ENCODE measurements at places on chromosomes 13 and 19.

DNA sequence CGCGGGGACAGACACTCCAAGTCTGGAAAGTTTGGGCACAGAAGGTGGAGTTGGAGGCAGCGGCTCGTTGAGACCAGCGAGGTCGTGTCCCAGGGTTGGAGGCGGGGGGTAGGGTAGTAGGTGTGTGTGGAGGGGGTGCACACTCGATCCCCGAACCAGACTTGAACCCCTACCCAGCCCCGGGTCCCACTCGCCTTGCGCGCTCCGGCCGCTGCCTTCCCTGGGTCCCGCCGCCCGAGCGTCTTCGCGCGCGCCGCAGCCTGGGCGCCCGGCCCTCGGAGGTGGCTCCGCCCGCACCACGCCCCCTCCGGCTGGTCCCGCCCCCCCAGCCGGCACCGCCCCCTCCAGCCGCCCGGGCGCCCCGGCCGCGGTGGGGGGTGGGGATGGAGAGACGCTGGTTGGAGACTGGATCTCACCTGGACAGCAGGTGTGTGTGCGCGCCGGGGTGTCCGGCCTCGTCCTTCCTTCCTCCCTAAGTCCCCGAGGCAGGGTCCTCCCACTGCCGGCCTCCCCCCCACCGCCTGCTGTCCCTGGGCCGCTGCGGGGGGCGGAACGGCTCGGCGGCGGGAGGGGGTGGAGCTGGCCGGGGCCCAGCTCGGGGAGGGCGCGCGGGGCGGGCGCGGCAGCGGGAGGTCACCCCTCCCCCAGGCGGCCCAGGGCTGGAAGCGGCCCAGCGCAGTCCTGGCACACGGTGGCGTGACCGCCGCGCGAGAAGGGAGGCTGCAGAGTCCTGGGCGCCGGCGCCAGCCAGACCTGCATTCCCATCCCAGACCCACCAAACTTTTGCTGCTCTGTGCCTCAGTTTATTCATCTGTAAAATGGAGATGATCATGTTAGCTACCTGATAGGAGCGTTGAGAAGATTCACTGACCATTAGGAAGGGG, at the start of gene KANK2:
Gene KANK2 (minus strand): TSS at position 255 of the 884 bp plus-strand sequence. CDS start 3,034 bp downstream, outside the sequence.
- peak; percentile 91 for DNase-seq

GRCh38 chr13:108121406-108121805, 93.9 kb downstream of the LIG4 start:
- DNase-seq, result no peak

DNA sequence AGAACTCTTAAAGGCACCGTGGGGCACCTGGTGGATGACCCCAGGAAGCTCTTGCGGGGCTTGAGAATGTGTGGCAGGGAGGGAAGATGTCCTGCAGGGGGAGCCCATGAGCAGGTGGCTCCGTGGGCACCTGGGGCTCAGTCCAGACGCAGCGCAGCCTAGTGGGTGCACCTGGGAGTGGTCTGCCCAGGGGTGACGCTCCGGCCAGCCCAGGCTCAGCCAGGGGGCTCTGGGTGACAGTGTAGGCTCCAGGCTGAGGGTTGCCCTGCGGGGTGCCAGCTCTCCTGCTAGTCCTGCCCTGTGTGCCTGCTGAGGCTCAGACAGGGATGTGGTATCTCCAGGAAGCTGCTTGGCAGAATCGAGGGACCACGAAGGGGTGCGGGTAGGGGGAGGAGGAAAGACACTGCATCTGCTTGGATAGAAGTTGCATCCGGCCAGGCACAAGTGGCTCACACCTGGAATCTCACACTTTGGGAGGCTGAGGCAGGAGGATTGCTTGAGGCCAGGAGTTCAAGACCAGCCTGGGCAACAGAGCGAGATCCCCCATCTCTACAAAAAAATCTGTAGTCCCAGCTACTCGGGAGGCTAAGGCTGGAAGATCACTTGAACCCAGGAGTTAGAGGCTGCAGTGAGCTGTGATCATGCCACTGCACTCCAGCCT, 15.0 kb upstream of the PGLS start:
- peak; percentile 57 for DNase-seq

DNA sequence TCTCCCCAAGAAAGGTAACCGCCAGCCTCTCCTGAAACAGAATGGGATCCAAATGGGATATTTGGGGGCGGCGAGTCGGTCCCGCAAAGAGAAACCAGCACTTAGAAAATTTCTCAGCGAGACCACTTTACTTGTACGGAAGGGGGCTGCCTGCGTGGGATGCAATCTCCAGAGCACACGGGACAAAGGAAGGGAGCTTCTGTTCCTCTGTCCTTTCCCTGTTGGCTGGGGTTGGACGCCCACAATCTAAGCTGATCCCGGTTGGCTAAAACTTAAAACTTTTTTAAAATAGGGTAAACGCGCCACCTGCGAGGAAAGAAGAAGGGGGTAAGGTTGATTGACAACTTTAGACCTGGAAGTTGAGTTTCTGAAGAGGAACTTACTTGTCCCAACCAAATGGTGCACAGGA, 826 bp upstream of the BSG start:
- no peak for DNase-seq

GRCh38 chr19:3387645-3388589, 21.5 kb downstream of the NFIC start:
- DNase-seq, result peak; percentile 86

DNA sequence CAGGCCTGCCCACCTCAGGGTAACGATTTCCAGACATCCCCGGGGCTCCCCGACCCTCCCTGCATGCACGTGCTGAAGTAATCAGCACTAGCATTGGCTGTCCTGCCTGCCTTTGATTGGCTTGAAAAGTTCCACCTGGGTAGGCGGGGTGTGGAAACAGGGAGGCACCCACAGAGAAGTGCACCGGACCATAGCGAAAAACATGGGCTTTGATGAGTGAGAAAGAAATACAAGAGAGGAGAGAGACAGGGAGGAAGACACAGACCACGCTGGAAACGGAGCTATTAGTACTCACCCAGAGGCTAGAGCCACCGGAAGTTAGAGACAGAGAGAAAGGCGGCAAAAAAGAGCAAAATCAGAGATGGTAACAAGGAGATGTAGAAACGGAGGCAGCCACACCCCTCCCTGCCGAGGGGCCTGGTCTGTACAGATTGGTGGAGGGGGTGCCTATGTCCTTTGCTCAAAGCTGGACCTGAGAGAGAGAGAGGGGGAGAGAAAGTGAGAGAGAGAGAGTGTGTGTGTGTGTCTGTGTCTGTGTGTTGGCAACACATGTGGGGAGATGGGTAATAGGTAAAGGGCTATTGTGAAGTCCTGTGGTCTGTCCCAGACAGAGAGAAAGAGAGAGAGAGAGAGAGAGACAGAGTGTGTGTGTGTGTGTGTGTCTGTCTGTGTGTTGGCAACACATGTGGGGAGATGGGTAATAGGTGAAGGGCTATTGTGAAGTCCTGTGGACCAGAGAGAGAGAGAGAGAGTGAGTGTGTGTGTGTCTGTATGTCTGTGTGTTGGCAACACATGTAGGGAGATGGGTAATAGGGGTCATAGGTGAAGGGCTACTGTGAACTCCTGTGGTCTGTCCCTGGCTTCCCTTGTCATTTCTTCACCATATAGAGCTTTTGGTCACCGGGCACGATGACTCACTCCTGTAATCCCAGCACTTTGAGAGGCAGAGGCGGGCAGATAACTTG, 2.9 kb downstream of the CGB3 start:
- no peak for DNase-seq

GRCh38 chr19:12791345-12792050, at the start of gene JUNB:
JUNB (plus strand) TSS chr19:12791486; CDS start chr19:12791772, 286 bp downstream.
- DNase-seq, result peak; percentile 98

GRCh38 chr19:48588670-48589401, 17.7 kb upstream of the SPACA4 start:
- peak; percentile 86 for DNase-seq

GRCh38 chr19:15297416-15298224, 34.7 kb downstream of the BRD4 start:
- no peak for DNase-seq

DNA sequence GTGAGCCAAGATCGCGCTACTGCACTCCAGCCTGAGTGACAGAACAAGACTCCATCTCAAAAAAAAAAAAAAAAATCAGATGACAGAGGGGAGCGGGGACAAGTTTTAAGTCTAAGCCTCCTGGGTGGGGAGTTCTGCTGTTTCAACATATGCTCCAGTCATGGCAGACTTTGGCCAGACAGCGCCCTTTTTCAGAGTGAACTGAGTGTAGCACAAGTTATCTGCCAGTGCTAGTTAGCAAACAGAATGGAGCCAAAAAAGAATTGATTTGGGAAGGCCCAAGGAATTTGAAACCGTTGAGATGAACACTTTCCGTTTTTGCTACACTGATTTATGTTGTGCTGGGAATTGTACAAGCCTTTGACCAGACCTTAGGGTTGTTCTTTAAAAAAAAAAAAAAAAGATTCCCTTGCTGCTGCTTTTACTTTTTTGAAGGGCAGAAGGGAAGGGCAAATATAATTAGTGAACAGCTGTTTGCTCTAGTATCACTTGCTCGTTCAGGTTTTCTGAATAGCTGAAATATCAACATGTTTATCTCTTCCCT, 5.7 kb downstream of the ACTN4 start:
- DNase-seq, result no peak

GRCh38 chr19:861756-862580, 2.5 kb downstream of the CFD start:
- no peak for DNase-seq

DNA sequence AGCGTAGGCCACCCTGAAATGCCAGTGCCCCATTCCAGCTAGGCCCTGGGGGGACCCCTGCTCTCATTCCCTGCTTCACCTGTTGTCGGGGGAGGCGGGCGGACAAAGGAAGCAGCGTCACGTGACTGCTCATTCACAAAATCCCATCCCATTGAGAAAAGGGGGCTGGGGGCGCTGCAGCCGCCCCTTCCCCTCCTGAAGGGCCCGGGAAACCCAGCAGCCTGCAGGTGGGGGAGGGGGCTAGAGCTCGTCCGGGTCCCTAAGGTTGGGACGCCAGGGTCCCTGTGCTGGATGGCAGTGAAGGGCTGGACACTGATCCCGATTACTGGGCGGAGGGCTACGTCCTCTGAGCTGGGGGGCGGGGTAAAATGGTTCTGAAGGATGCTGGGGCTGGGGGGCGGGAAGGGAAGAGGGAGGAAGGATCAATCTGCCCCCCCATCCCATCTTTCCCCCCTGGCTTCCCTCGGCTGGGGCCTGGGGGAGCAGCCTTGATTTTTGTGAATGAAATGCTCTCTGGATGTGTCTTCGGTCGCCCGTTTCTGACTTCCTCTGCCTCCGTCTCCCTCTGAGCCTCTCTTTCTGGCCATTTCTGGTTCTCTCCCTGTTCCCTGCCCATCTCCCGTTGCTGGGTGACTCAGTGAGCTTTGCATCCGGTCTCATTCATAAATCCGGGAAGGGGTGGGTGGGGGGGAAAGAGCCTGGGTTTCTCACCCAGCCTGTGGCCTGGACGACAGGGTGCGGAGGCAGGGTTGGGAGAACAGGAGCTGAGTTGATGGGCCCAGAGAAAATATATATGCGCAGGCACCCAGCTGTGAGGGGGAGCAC, 816 bp downstream of the SPRED3 start:
- DNase-seq, result no peak

DNA sequence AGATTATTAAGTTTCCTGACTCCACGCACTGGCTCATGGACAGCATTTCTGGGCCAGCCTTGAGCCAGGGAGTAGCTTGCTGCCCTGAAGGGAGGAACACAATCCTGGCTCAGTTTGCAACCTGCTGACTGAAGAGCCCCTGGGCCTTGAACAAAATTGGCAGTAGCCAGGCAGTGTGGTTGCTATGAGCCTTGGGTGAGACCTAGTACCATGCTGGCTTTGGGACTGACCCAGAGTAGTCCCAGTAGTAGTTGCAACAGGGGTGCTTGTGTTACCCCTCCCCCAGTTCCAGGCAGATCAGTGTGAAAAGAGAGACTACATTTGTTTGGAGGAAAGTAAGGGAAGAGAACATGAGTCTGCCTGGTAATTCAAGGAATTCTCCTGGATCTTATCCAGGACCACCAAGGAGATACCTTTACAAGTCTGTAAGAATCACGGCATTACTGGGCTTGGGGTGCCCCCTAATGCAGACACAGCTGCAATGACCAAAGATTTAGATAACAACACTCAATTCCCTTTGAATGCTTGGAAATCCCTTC, 22.0 kb downstream of the ITGBL1 start:
- DNase-seq, result no peak

GRCh38 chr19:16073988-16074387, 2.3 kb upstream of the TPM4 start:
- DNase-seq, result peak; percentile 22

- DNase-seq, result no peak
Observed at GRCh38 chr19:3518659-3519058, 12.5 kb downstream of the FZR1 start.

DNA sequence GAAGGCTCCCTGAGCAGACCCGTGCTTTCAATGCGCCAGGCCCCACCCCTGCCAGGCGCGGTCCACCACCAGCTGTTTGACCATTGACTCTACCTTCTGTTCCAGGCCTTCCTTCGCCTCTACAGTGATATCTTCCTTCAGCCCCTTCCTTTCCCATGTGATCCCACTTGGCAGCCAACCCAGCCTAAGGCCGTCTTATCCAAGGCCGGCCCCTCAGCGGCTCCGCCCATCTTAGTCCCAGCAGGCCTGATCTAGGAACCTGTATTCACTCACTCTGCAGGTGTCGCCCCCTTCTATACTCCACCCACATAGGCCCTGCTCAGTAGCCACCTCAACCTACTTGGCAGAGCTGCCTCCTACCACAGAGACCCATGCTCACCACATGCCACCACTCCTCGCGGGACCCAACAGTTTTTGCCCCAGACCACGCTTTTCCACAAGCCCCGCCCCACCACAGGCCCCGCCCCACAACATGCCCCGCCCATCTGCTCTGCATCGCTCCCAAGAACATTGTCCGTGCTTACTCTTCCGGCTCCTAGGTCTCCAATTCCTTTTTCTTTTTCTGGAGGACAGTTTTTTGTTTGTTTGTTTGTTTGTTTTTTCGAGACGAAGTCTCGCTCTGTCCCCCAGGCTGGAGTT, 2.9 kb downstream of the RASIP1 start:
- DNase-seq, result no peak

GRCh38 chr13:35765366-35765765, 288.9 kb upstream of the MAB21L1 start:
- DNase-seq, result no peak

GRCh38 chr19:4985551-4985991, 16.7 kb downstream of the KDM4B start:
- DNase-seq, result no peak

DNA sequence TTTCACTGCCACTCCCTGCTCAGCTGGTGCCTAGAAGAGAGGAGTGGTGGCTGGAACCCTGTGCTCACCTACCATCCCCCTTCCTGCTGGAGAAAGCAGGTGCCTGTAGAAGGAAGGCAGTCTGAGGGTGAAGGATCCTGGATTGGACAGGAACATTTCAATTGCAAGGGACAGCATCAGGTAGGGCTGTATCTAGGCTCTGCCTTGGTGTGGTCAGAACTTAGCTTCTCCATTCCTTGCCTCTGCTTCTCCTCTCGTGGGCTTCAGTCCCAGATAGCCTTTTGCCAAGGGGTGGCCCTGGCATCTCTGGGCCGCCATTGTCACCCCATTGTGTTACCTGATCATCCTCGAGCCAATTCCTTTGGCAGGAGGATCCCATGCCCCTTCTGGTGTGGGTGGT, 73.2 kb upstream of the KCTD15 start:
- DNase-seq, result no peak

DNA sequence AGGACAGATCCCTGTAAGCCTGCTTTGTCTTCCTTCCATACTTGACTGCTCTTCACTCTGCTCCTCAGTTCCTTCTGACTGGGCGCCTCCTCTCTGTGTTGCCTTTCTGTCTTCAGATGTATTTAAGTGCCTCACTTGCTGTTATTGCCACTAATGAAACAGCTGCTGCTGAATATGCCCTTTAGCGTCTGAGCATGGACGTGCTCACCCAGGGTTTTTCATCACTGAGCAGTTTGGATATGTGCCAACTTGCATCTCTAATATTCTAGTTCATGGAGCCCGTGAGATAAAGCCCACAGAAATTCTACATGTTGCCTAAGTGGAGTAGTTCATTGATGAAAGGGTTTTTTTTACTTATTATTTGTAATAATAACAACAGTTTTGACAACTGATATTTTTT, 198.2 kb downstream of the MYO16 start:
- no peak for DNase-seq
